ENCODE measurements at places on chromosomes 16 and 17.

DNA sequence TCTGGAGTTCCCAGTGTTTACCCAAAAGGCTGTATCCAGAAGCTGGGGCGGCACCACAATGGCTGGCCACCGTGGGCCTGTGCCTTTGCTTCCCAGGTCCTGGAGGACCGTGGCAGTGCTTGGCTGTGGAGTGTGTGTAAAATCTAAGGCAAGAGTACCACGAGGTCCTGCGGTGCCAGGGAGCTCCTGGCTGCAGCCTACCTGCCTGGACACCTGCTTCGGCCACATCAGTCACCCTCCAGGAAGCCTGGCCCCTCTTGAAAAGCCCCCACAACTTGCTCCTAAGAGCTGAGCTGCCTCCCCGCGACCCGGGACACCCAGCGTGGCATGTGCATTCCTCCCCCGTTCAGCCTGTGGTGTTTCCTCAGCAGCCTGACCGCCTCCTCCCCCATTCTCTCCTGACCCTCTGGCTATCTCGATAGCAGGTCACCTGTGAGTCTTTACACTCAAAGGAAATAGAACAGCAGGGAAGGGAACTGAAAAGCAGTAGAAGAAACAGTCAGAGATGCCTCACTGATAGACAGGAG, 7.9 kb downstream of the TIMM22 start:
- DNase-seq = no peak

GRCh38 chr17:2397247-2398171, 3.4 kb downstream of the MNT start:
- DNase-seq = no peak

DNA sequence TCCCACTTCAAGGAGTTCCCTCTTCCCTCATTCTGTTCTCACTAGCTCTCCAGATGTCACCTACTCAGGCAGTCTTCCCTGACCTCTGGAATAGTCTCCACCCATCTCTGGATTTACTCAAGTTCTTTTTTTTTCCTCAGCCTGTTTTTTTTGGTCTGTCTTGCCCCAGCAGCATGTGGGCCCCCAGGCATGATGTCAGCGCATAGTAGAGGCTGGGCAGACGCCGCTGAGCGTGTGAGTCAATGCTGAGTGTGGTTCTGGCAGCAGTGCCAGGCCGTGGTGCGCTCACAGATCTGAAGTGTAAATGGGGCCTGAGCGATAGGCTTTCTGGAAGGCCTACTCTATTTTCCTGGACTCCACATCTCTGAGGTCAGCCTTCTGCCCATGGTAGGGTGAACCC, 2.7 kb upstream of the KCNJ18 start:
- DNase-seq = no peak

DNA sequence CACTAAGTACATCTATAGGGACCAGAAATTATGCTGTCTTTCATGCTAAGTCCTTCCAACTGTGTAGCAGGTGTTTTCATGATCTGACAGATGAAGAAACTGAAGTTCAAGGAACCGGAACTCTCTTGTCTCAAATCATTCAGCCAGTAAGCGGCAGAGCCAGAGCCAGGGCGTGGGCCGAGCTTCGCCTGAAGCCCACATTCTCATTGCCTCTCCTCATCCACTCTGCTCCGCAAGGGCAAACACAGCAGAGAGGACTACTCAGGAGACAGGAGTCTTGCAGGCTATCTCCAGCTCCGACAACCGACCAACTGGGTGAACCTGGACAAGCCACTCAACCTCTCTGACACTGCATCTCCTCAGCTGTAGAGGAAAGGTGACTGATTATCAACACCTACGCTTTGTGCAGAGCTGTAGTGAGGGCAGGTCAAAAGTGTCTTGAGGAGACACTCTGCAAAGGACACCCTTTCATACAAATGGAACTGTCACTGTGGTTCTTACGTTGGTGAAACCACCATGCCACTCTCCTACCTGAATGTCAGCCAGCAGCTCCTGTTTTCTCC, 72.9 kb downstream of the CYTH1 start:
- DNase-seq = no peak

DNA sequence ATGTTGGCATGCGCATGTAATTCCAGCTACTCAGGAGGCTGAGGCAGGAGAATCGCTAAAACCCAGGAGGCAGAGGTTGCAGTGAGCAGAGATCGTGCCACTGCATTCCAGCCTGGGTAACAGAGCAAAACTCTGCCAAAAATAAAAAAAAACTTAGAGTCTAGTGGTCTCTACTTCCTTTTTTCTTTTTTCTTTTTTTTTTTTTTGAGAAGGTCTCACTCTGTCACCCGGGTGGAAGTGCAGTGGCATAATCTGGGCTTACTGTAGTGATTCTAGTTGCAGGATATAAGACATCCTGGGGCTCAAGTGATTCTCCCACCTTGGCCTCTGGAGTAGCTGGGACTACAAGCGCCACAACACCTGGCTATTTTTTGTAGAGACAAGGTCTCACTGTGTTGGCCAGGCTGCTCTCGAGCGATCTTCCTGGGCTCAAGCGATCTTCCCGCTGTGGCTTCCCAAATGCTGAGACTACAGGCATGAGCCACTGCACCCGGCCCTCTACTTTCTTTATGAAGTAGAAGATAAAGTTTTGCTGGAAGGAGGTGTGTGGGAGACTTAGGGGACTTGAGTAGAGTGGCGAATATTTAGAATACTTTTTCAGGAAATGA, 47.9 kb upstream of the TAOK1 start:
- DNase-seq = no peak

DNA sequence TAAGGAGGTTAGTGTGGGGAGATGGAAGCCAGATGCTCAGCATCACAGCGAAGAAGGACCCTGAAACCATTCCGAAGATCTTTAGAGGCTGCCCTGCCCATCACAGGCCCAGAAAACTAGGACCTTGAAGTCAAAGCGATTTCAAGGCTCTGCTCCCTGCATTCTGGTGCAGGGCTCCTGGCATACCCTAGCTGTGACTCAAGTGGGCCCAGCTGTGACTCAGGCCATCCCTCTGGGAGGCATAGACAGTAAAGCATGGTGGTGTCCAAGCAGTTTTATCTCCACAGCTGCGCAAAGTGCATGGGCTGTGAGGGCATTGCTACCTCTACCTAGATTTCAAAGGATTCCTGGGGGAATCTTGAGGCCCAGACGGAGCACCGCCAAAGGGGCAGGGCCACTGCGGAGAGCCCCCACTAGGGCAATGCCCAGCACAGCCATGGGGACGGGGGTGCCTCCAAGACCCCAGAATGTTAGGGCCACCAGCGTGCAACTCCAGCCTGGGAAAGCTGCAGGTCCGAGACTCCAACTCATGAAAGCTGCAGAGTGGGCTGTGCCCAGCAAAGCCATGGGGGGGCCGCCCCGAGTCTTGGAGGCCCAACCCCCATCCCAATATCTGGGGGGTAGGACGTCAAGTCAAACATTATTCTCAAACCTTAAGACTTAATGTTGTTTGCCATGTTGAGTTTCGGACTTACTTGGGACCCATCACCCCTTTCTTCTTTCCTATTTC, 11.7 kb upstream of the ZNF594 start:
- no peak for DNase-seq

DNA sequence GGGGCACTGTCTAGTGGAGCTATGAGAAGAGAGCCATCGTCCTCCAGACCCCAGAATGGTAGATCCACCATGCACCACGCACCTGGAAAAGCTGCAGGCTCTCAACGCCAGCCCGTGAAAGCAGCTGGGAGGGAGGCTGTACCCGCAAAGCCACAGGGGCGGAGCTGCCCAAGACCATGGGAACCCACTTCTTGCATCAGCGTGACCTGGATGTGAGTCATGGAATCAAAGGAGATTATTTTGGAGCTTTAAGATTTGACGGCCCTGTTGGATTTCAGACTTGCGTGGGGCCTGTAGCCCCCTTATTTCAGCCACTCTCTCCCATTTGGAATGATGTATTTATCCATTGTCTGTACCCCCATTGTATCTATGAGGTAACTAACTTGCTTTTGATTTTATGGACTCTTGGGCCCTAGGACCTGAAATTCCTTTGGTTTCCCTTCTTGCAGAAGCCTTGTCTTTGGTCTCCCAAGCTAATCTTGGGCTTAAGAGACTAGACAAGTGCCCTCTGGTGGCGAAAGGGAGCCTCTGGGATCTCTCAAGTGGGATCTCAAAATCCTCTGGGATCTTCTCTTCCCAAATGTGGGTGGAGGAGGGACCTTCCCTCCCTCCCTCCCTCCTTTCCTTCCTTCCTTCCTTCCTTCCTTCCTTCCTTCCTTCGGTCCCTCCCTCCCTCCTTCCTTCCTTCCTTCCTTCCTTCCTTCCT, 58.2 kb upstream of the HAPSTR1 start:
- DNase-seq = peak; percentile 17

- no peak for DNase-seq
Observed at GRCh38 chr16:11403920-11404319, 58.7 kb downstream of the RMI2 start.

- no peak for DNase-seq
Observed at GRCh38 chr17:78672871-78673371, 95.7 kb upstream of the DNAH17 start.

GRCh38 chr16:3183445-3184139, 4.4 kb upstream of the OR1F1 start:
- DNase-seq = no peak

- no peak for DNase-seq
Observed at GRCh38 chr16:85150331-85150940, 38.2 kb upstream of the CIBAR2 start.

- DNase-seq = peak; percentile 19
Observed at GRCh38 chr17:40819528-40820125, 2.8 kb downstream of the KRT10 start.

- peak; percentile 62 for DNase-seq
Observed at GRCh38 chr16:11356573-11357331, 11.5 kb downstream of the RMI2 start.

DNA sequence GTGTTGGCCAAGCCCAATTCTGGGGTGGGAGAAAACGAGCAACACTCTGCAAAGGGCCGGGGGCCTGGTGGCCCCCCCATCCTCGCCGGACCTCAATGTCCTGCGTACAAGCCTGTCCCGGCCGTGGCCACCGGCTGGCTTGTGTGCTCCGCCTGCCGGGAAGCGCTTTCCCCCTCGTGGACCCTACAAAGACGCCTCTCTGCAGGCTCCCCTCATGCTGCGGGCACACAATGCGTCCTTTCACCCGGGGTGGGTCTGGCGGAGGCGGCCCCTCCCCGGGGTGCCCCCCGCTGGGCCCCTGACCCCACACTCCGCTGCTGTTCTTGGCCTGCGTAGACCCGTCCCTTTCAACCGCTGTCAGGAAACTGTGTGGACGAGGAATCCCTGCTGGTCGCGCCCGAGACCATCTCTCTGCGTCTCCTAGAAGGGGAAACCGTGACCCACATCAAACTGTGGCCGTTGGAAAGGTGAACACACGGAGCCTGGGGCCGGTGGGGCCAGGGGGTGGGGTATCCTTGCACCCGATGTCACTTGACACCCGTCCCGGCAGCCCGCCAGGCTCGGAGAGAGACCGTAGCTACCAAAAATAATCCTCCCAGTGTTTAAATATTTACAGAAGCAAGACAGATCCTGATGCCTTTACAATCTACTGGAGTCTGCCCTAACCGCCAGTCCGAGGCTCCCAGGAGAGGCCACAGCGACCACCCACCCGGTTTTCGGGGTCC, 43.6 kb downstream of the TBC1D16 start:
- no peak for DNase-seq

- no peak for DNase-seq
Observed at GRCh38 chr16:2783581-2784357, 3.6 kb downstream of the PRSS33 start.

DNA sequence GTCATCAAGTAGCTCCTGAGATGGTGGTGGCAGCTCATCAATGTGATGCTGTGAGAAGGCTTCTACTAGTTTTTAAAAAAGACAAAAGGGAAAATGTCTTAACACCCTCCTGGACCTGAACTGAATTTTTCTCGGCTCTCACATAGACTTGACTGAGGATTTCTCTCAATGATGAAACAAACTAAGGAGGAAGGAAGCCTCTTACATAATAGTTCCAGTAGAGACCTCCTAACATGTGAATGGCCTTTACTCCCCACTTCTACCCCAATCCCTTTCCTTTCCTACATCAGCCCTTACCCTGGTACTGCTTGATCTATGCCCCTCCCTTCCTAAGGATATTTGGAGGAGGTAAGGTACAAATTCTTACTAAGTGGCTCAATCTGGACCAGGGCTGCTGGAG, 54.8 kb upstream of the MTMR4 start:
- DNase-seq = no peak

- no peak for DNase-seq
Observed at GRCh38 chr17:64063088-64063487, 42.7 kb upstream of the ICAM2 start.

- DNase-seq = no peak
Observed at GRCh38 chr16:27225536-27226360, 22.4 kb downstream of the KDM8 start.

DNA sequence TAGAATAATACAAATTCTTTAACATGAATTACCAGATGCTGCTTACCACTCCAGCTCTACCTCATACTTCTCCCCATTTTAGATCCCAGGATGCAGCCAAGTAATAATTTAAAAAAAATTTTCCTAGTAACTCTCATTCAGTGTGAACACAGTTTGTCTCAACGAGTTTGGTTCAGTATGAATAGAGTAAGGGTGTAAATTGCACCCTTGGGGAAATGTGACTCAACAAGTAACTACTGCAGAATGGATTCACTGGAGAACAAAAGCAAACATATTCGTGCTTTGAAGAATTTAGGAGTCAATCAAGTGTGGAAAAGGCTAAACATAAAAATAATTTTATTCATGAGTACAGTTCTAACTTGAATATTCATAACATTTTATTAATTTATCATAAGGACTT, 23.0 kb downstream of the KCNJ16 start:
- DNase-seq = no peak

- no peak for DNase-seq
Observed at GRCh38 chr17:49681106-49681979, 3.4 kb upstream of the SPOP start.

- DNase-seq = peak; percentile 13
Observed at GRCh38 chr16:10552998-10553491, 27.4 kb downstream of the EMP2 start.

DNA sequence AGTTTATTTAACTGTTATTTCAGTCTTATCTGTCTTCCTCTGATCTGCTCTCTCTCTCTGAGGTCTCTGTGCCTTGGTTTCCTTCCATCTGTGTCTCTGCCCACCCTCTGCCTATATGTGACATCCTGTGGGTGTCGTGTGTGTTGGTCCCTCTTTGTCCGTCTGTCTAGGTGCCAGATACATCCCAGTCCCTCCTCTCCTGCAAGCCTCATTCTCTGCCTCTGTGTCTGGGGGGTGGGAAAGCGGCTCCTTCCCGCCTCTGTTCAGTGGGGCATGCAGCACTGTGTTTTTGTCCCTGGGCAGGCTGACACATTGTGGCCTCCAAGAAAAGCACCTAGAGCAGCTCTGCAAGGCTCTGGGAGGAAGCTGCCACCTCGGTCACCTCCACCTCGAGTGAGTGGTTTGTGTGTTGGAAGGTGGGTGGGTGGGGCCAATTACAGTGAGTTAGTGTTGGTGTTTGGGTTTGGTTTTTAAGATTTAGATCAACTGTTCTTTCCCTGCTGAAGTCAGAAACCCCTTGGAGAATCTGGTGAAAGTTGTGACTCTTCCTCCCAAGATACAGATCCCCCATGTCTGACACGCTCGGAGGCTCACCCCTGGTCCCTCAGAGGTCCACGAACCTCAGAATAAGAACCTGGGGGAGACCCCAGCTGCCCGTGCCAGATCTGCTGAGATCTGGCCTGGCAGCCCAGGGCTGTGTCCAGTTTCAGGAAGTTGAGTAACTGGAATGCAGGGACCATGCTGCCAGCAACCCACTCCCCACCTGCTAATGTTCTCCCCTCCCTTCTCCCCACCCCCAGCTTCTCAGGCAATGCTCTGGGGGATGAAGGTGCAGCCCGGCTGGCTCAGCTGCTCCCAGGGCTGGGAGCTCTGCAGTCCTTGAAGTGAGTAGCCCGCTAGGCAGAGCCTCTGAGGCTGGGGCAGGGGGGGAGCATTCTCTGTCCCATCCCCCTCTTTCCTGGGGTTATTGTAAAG, 50.9 kb upstream of the CPNE2 start:
- peak; percentile 91 for DNase-seq

Measured in CD8-positive, alpha-beta T cell (primary cell).